Sigmoid colon (tissue), 7 donors: ENCODE measurements at places on chromosomes 7 and 10. TPM values are rescaled to one million over a fixed set of nuclear protein-coding genes. Genes with fewer than 3 reads are reported as not detected.
A peak's percentile ranks its signal among the peaks of the same experiment; 100 is the strongest.

RGR gene
- 3.6 TPM for total RNA-seq

NAT16 gene
- not detected for total RNA-seq

- no peak for DNase-seq
Observed at GRCh38 chr7:73900286-73900685, 39.3 kb downstream of the TMEM270 start.

GRCh38 chr7:4549681-4550080, 132.4 kb upstream of the FOXK1 start:
- DNase-seq: no peak

- DNase-seq: no peak
Observed at GRCh38 chr7:6221340-6222319, 50.8 kb downstream of the CYTH3 start.

DNA sequence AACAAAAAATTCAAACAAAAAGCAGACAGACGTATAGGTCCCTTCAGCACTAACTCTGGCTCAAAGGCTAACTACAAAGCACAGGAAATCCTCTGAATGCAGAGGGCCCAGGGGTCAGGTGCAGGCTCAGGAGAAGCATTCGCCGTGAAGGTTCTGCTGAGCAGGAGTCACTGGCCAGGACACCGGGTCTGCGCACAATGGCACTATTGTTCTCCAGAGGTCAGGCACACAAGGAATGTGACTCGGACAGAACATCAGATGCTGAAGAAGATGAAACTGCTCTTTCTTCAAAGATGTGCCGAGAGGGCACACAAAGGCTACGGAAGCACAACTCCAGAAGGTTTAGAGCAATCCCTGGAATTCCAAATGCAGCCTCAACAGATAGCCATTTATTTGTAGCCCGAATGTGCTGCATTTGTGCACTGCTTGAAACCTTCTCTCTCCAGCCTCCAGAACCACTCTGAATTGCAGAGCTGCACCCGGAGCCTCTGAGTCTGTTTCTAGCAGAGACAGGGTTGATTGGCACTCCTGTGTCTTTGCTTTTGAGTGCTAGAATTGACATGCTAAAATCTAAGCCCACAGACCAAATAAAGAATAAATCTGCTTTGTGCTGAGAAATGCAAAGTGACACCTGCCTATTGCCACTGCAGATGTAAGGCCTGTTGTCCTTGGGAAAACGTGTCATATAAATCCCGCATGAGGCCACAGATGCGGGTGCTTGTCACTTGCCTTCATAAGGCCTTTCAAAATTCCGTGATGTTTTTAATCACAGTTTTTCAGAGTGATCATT, 85.4 kb upstream of the AFAP1L2 start:
- DNase-seq: no peak

GRCh38 chr7:4265066-4265465, 417.0 kb upstream of the FOXK1 start:
- DNase-seq: no peak

GRCh38 chr7:69173341-69173740, 424.9 kb upstream of the AUTS2 start:
- DNase-seq: no peak

DNA sequence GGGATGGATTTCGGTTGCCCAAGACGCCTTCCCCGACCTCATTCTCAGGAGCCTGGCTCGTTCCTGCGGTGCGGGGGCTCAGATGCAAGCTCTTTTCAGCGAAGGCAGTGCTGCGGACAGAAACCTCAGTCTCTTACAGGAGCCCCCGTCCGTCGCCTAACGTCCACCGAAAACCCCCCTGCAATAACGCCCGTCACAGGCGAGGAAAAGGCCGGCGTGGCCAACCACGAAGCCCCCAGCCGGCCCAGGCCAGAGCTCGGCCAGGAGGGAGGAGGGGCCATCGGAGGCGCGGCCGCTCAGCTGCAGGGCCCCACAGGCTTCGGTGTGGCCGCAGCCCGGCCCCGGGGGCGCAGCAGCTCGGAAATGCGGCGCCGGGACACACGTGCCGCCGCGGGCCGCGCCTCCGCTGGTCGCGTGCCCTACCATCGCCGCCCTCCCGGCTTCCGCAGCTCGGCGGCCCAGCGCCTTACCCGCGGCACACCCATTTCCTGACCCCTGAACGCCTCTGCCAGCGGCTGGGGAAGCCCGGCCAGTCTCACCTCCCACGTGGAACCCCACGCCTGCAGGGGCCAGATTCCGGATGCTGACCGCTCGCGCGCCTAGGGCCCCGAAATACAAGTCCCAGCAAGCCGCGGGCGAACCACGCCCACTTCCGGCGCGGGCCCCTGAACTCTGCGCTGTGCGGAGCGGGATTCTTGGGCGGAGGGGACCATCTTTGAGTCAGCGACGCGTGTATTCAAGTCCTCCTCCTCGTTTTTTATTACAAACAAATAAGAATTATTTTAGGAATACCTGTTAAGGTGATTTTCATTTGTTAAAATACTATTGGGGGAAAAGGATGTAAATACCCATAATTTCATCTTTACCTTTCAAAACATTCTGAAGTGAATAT, at the start of gene ZNF239:
TSS of gene ZNF239 (minus strand) at position 616 of the 892 bp plus-strand sequence. CDS start 16,537 bp downstream, outside the sequence.
- peak; percentile 95 for DNase-seq

GRCh38 chr7:111475419-111475748, 86.9 kb downstream of the IMMP2L start:
- DNase-seq: no peak

- no peak for DNase-seq
Observed at GRCh38 chr10:71040343-71040742, 152.0 kb upstream of the PCBD1 start.

DNA sequence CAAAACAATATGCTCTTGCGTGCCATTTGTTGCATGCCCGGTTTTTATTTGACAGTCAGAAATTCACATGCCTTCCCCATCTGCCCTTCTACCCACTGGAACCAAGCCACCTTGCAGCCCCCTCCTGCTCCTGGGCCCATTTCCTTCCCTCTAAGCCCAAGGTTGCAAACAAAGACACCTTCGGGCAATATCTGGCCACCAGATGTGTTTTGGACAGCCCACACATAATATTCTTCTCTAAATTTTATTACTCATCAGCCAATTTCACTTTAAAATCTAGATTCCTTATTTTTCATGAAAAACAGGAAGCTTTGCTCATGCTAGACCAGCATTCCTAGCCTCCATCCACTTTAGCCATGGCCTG, 18.2 kb upstream of the C10orf105 start:
- DNase-seq: no peak
